Upper lobe of right lung (tissue), 1 donor: ENCODE measurements at places on chromosomes 5 and 9. TPM values are rescaled to one million over a fixed set of nuclear protein-coding genes. Genes with fewer than 3 reads are reported as not detected.

GRCh38 chr5:151199581-151200185 lies 24.2 kb downstream of the CCDC69 start:
- peak; percentile 10 for DNase-seq
- no peaks in the 10 kb centered on the region for H3K27me3 ChIP-seq
- peaks cover 20% of the 10 kb centered on the region for H3K4me1 ChIP-seq
- H3K36me3 ChIP-seq: peaks cover 45% of the 10 kb centered on the region
- H3K27ac ChIP-seq: no peak overlapping the region

Gene LCN1
- total RNA-seq: not detected

Gene BARX1
- total RNA-seq: not detected

- H3K4me1 ChIP-seq: peaks cover 5% of the 10 kb centered on the region
- no peaks in the 10 kb centered on the region for H3K36me3 ChIP-seq
- no peak for DNase-seq
- no peak overlapping the region for H3K27ac ChIP-seq
- H3K4me3 ChIP-seq: no peak overlapping the region
- H3K27me3 ChIP-seq: no peaks in the 10 kb centered on the region
Measured at GRCh38 chr9:130177898-130178805, 5.9 kb downstream of the NCS1 start.

- H3K4me1 ChIP-seq: peaks cover 35% of the 10 kb centered on the region
- no peaks in the 10 kb centered on the region for H3K36me3 ChIP-seq
- DNase-seq: peak; percentile 22
- no peak overlapping the region for H3K27ac ChIP-seq
- H3K4me3 ChIP-seq: no peak overlapping the region
Measured at GRCh38 chr9:93596399-93596798, 20.0 kb downstream of the PHF2 start.

Gene UBTD2
- 18.8 TPM for total RNA-seq

GRCh38 chr5:168184103-168184502 lies 107.3 kb upstream of the WWC1 start:
- no peaks in the 10 kb centered on the region for H3K27me3 ChIP-seq
- H3K4me3 ChIP-seq: no peak overlapping the region
- no peaks in the 10 kb centered on the region for H3K4me1 ChIP-seq
- no peaks in the 10 kb centered on the region for H3K36me3 ChIP-seq
- DNase-seq: no peak

GRCh38 chr9:72478966-72479365 lies 42.4 kb upstream of the TMC1 start:
- peaks cover 20% of the 10 kb centered on the region for H3K4me1 ChIP-seq
- H3K4me3 ChIP-seq: no peak overlapping the region
- no peaks in the 10 kb centered on the region for H3K27me3 ChIP-seq
- DNase-seq: no peak
- no peak overlapping the region for H3K27ac ChIP-seq
- H3K36me3 ChIP-seq: no peaks in the 10 kb centered on the region

GRCh38 chr5:7261049-7261448 lies 134.9 kb upstream of the ADCY2 start:
- DNase-seq: no peak
- H3K27me3 ChIP-seq: no peaks in the 10 kb centered on the region
- H3K36me3 ChIP-seq: no peaks in the 10 kb centered on the region
- H3K27ac ChIP-seq: no peak overlapping the region

DNA sequence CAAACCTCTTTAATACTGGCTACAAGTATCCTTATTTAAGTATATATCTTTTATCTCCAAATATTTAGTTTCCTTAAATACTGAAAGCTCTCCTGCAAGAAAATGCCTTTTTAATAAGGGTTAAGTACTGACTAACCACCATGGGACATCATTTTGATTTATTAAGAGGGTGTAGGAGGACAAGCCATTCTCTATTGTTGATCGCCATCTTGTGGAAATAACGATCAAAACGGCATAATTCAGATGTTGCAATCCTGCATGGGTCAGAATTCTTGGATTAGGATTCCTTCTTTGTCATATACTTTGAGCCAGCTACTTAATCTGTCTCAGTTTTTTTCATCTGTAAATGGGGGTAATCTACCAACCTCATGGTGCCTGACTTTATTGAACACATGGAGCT lies 28.7 kb upstream of the C5orf46 start:
- H3K4me1 ChIP-seq: no peaks in the 10 kb centered on the region
- no peak overlapping the region for H3K4me3 ChIP-seq
- no peak overlapping the region for H3K27ac ChIP-seq
- no peaks in the 10 kb centered on the region for H3K27me3 ChIP-seq

DNA sequence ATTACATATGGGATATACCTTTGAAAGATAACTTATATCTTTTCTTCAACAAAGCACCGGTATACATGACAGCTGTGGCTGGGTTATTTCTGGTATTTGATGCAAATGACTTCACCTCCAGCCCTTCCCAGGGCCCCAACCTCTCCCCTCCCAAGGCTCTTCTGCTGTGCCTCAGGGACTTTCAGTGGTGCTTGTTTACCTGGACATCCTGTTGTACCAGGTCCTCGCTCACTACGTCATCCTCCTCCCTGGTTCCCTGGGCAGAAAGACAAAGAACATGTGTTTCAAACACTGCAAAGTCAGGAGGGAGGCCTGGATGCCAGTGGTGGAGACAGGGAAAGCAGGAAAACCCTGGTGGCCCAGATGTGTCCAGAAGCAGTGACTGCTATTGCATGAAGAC lies 23.4 kb downstream of the ANXA6 start:
- H3K4me3 ChIP-seq: no peak overlapping the region
- H3K4me1 ChIP-seq: no peaks in the 10 kb centered on the region
- no peaks in the 10 kb centered on the region for H3K27me3 ChIP-seq
- no peak overlapping the region for H3K27ac ChIP-seq
- DNase-seq: no peak

Gene SLC23A1
- total RNA-seq: not detected

GRCh38 chr9:134420281-134420845 lies 94.1 kb downstream of the RXRA start:
- H3K27me3 ChIP-seq: no peaks in the 10 kb centered on the region
- DNase-seq: no peak
- no peak overlapping the region for H3K27ac ChIP-seq

Gene SPATA31C1
- not detected for total RNA-seq

Gene ARSI
- 4.0 TPM for total RNA-seq

GRCh38 chr9:114805670-114806525 lies at the start of gene TNFSF15:
Gene TNFSF15, minus strand, starts transcription at chr9:114806039. Its CDS starts 27 bp downstream, at chr9:114806012.
- peak within 1 kb of the TSS; percentile 77 for H3K27ac ChIP-seq
- H3K27me3 ChIP-seq: no peaks in the 10 kb centered on the region
- H3K4me1 ChIP-seq: peaks cover 32% of the 10 kb centered on the region
- peak; percentile 83 for DNase-seq

Gene FOXD4
- total RNA-seq: 0.75 TPM

DNA sequence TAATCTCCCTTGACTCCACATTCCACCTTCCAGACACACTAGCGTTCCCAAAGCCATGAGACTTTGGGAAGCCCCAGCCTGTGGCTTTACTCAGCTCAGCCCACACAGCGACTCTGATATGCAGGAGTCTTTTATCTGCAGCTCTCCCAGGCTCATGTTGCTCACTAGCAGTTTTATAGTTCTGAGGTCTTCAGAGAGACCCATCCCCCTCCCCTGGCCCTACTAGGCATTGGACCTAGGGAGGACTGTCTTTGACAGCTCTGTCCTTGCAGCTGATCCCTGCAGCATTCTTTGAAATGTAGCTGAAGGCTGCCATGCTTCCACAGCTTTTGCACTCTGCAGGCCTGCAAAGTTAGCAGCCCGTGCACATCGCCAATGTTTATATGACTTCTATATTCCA lies 19.9 kb upstream of the CYLC2 start:
- no peak overlapping the region for H3K4me3 ChIP-seq
- H3K36me3 ChIP-seq: no peaks in the 10 kb centered on the region
- no peak for DNase-seq
- H3K4me1 ChIP-seq: no peaks in the 10 kb centered on the region
- no peaks in the 10 kb centered on the region for H3K27me3 ChIP-seq

DNA sequence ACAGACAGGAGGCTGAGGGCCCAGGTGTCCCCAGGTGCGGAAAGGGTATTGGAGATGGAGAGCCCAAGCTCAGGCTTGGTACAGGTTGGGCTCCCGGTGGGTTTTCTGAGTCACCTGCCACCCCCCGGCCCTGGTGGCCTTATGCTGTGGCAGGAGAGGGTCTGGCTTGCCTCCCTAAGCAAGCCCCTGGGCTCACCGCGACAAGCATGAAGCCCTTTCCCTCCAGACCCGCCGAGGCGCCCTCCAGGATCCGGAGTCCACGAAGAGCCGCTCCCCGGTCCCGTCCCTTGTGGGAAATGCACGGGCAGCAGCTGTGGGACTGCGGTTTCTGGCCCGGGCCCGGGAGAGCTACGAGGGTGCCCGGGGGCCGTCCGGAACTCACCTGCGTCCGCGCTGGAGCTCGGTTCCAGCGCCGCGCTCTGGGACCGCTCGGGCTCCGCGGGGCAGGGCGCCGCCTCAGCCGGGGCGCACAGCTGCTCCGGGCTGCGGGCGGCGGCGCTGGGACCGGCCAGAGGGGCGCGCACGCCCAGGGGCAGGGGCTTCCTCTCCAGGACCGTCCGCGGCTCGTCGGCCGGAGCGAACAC lies 757 bp downstream of the SAPCD2 start:
- H3K27me3 ChIP-seq: peaks cover 9% of the 10 kb centered on the region
- peak; percentile 65 for DNase-seq
- H3K27ac ChIP-seq: no peak overlapping the region
- H3K36me3 ChIP-seq: no peaks in the 10 kb centered on the region
- H3K4me3 ChIP-seq: no peak overlapping the region
- H3K4me1 ChIP-seq: peaks cover 7% of the 10 kb centered on the region

Gene DOLPP1
- 13.2 TPM for total RNA-seq

- no peaks in the 10 kb centered on the region for H3K36me3 ChIP-seq
- no peak overlapping the region for H3K4me3 ChIP-seq
- no peak overlapping the region for H3K27ac ChIP-seq
- H3K4me1 ChIP-seq: no peaks in the 10 kb centered on the region
- no peaks in the 10 kb centered on the region for H3K27me3 ChIP-seq
- no peak for DNase-seq
Measured at GRCh38 chr9:82805027-82805426, 257.9 kb downstream of the RASEF start.

DNA sequence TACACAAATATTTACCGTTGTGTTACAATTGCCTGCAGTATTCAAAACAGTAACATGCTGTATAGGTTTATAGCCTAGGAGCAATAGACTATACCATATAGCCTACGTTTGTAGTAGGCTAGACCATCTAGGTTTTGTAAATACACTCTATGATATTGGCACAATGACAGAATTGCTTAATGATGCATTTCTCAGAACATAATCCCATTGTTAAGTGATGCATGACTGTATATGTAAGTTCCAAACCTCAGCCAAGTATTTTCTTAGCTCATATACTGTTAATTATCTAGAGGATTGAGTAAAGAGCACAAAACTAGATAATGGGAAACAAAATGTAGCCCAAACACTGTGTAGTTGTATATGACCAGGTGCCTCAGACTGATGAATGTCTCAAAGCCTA lies 220.1 kb downstream of the ANXA1 start:
- DNase-seq: no peak
- no peak overlapping the region for H3K4me3 ChIP-seq
- no peaks in the 10 kb centered on the region for H3K27me3 ChIP-seq
- H3K27ac ChIP-seq: no peak overlapping the region
- no peaks in the 10 kb centered on the region for H3K36me3 ChIP-seq

- DNase-seq: no peak
- H3K27ac ChIP-seq: no peak overlapping the region
Measured at GRCh38 chr9:35338086-35338485, 151.8 kb upstream of the RUSC2 start.

GRCh38 chr9:100222674-100223073 lies 123.6 kb downstream of the INVS start:
- H3K36me3 ChIP-seq: peaks cover 12% of the 10 kb centered on the region
- no peaks in the 10 kb centered on the region for H3K27me3 ChIP-seq
- no peak overlapping the region for H3K4me3 ChIP-seq
- no peak overlapping the region for H3K27ac ChIP-seq
- no peaks in the 10 kb centered on the region for H3K4me1 ChIP-seq
- no peak for DNase-seq

Gene PCDHGB1
- total RNA-seq: 2.0 TPM

DNA sequence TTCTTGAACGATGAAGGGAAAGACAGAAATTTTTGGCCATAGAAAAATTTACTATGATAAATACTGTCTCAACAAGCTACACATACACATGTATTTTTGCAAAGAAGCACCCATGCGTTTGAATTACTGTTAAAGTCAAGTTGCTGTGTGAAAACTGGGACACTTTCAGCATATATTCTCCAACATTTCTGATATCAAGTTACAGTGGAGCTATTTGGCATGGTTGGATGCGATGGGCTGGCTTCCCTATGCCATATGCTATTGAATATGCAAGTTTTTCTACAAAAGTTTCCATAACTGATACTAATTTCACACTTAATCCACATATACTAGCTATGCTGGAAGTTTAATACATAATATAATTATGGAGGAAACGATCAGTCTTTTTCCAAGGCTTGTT lies 381.4 kb downstream of the CTNND2 start:
- H3K27me3 ChIP-seq: no peaks in the 10 kb centered on the region
- no peaks in the 10 kb centered on the region for H3K36me3 ChIP-seq
- H3K4me1 ChIP-seq: no peaks in the 10 kb centered on the region
- no peak for DNase-seq
- H3K27ac ChIP-seq: no peak overlapping the region

GRCh38 chr5:167790462-167791260 lies 500.8 kb upstream of the WWC1 start:
- H3K36me3 ChIP-seq: no peaks in the 10 kb centered on the region
- DNase-seq: no peak
- no peaks in the 10 kb centered on the region for H3K4me1 ChIP-seq
- no peak overlapping the region for H3K27ac ChIP-seq
- H3K4me3 ChIP-seq: no peak overlapping the region

DNA sequence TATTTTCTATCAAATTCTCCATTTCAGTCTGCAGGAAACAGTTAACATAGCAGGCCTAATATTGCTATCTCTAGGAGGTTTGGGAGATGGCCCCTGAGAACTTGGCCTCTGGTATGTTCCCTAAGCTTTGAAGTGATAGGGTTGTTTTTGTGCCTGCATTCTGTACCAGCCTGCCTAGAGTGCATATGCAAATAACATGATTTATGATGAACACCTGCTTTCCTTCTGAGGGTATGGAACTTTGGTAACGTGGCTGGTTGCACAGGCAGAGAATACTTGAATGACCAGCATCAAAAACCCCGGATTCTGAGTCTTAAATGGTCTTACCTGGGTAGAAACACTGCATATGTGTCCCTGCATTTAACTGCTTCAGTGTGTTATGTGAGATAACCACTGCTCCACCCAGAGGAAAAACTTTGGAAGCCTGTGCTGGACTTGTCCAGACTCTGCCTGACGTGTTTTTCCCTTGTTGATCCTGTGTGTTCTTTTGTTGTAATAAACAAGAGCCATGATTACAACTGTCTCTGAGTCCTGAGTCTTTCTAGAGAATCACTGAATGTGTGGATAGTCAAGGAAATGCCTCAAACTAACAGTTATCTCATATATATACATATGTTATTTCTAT lies 111.3 kb upstream of the ABCA1 start:
- no peak overlapping the region for H3K27ac ChIP-seq
- DNase-seq: no peak
- H3K4me1 ChIP-seq: no peaks in the 10 kb centered on the region
- H3K4me3 ChIP-seq: no peak overlapping the region
